ENCODE measurements at places on chromosomes 7 and 10.

DNA sequence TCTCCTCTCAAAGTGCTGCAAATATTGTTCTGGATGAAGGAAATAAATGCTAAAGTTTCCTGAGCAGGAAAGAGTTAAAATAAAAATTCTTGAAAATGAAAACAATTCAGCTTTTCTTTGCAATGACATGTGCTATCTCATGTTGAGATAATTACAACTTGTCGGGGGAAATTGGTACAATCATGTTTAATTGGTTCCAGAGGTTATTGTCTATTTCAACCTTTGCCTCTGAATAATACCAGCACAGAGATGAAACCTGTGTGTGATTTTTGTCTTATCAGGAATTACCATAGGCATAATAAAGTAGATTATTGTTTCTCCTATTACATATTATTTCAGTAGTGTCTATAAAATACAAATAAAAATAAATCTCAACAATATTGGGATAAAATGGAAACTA, 305.0 kb downstream of the XPNPEP1 start:
- no peak for DNase-seq

DNA sequence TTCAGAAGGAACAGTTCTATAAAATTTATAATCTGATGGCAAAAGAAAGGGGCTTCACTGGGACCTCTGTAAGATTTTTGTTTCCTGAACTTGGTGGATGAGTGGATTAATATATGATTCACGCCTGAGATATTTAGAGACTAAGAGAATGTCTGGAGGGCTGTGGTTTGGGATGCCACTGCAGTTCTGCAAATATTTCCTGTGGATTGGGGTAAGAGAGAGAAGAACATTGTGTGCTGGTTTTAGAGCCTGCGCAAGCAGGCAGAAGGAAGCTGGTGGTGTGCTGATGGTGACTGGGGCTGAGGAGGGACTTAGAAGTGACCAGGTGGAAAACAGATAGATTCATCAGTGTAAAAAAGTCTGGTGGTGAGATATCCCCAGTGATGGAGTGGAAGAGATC, 87.0 kb downstream of the SUGCT start:
- DNase-seq, result no peak

DNA sequence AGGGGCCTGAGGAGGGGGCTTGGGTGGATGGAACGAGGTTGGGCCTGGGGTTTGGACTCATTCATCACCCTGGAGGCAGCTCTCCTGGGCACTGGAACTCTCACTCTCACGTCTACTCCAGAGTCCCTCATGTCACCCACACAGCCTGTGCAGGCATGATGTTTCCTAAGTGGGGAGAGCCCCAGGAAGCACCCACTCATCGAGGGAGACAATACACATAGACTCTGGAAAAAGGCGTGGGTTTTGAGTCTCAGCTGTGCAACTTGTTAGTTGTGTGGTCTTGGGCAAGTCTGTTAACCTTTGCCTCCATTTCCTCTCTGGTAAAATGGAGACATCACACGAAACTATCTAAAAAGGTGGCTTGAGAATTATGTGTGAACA, 25.9 kb upstream of the RBM20 start:
- DNase-seq, result no peak

GRCh38 chr7:157002819-157003421, 7.5 kb downstream of the MNX1 start:
- DNase-seq, result no peak

DNA sequence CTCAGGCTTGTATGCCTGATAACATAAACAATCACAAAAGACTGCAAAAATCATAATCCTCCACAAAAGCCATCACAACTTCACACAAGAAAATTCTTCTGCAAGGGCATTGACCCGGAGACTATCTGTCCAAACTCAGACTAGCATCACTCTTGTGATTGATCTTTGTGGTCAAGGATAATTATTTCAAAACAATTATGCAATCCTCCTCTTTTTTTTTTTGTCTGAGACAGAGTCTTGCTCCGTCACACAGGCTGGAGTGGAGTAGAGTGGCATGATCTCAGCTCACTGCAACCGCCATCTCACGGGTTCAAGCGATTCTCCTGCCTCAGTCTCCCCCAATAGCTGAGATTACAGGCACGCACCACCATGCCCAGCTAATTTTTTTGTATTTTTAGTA, 22.2 kb downstream of the CDNF start:
- DNase-seq, result no peak

DNA sequence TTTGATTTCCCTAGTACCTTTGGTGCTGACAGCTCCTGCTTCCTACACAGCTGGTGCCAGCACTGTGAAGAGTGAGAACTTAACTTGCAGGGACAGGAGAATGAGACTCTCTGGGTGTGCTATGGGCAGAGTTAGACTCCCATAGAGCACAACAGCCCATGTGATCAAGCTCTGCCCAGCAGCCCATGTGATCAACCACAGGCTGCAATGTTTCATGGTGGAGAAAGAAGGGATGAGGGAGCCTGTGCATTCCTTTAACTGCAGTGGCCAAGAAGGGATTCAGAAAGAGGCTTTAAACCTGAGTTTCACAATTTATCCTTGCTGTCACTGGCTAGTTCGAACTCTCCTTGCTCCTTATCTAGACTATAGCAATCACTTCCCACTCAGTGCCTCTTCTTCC, 10.0 kb upstream of the MEST start:
- DNase-seq, result no peak

DNA sequence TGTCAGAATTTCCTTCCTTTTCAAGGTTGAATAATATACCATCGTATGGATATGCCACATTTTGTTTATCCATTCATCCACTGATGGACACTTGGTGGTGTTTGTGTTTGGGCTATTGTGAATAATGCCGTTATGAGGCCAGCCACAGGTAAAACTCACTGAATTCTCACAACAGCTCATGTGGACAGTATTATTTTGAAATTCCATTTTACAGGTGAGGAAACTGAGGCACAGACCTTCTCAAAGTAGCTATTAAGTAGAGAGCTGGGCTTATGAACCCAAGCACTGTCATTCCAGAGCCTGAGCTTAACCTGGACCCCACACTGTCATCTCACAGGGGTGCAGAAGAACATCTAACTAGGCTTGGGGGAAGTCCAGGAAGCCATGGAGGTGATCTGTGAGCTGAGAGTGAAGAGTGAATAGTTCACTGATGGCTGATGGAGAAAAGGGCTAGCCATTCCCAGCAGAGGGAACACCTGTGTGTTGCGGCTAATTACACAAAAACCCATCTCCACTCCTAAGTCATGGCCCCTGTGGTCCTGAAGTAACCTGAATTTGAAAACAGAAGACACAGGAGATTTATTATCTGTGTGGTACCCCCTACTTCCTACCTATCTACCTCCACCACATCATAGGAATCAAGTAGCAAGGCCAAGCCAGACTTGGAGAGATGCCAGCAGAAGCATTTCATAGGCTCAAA, 8.7 kb downstream of the INMT start:
- DNase-seq, result no peak

GRCh38 chr10:3236644-3237404, 64.2 kb upstream of the PITRM1 start:
- DNase-seq, result no peak

DNA sequence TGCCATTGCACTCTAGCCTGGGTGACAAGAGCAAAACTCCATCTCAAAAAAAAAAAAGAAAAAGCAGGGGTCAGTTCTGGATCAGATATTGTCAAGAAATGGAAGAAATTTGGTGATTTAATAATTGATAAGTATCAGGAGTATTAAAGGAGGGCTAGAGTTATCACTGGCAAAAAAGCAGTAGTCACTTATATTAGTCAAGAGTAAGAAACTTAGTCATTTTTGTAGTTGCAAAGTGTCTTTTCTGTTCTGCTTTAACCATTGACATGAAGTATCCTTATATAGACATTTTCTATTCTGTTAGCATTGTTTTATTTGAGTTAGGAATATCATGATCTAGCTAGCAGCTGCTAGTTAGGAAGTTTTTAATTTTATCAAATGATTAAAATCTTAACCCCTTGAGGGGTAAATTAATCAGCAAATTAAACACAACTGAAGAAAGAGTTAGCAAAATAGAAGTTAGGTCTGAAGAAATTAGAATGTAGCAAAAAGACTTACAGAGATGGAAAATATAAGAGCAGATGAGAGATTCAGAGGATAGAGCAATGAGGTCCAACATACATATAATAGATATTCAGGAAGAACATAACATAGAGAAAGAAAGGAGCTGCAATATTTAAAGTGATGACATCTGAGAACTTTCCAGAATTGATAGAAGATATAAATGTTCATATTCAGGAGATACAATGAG, 7.3 kb upstream of the CCDC6 start:
- no peak for DNase-seq

DNA sequence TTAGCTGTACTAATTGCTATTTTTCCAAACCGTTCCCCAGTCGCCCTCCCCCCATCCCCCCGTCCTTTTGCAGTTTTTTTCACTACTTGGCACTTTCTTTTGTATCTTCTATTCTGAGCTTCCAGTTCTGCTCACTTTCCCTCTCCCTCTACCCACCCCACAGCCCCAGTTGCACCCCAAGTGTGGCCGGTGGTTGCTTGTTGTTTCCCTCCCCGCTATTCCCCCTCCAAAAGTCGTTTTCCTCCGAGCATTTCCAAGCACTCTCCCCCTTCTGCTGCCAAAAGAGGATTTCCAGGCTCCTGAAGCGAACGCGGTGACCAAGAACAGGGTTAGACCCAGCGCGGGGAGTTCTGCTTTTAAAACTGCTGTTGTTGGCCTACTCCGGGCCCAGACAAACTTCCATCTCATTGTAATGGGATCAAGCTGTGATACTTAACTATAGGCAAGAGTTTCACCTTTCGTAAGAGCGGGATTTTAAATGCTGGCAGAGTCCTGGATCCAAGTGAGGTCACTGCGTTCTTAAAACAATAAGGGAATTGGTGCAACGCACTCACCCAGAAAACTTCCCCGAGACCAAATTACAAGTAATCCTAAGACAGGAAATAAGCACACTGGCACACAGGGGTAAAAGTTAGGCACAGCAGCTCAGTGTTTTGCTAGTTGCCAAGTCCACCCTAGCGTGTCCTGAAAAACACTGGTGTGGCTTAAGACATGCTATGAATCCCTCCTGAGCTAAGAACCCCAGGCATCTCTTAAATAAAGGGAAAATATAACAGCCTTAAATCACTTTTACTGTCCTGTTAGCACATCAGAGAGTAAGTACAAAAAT, 1.5 kb upstream of the RGS10 start:
- no peak for DNase-seq

- no peak for DNase-seq
These were observed 10.9 kb upstream of the KIAA1549 start for GRCh38 chr7:138992052-138992531.

- no peak for DNase-seq
These were observed 3.6 kb upstream of the HOXA11 start for GRCh38 chr7:27188386-27189294.
